HT1080 (cell line): ENCODE measurements at places on chromosomes 3 and 15.

DNA sequence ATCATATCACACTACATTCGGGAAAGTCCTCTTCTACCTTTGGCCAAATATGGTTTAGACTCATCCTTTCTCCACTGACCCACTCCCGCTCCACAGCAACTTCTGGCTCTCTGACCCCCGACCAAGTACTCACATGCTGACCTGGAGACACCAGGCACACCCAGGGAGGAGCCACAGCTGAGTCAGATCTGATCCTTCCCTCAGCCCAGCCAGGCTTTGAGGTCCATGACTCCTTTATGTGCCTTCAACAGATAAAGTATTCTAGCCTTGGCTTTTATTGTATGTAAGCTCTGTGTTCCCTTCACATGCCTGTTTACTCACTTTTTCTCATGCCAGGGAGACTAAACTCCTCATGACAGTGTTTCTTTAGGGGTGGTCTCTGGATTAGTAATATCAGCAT is 166.9 kb upstream of the UMPS start:
- DNase-seq, result peak; percentile 59

- DNase-seq, result no peak
Observed at GRCh38 chr3:73411993-73412392, 212.7 kb downstream of the PDZRN3 start.

DNA sequence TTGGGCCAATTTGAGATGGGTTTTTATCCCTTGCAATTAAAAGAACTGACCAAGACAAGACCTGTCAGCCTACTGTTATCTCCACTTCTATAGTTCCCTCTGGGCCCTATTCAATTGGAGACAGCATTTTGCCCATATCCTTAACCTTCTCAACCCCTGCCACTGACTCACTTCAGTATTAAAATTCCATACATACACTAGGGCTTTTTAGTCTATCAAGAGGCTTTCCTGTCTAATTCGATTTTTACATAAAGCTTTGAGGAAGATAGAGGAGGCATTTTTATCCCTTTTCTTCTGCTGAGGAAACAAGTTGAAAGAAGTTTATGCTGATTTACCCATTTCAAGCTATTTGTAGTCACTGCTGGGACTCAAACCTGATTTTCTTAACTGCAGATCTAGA is 51.1 kb downstream of the GTF2E1 start:
- DNase-seq, result peak; percentile 40

- peak; percentile 8 for DNase-seq
Observed at GRCh38 chr15:38758043-38758442, 193.4 kb upstream of the RASGRP1 start.

GRCh38 chr3:30760040-30760695 is 134.3 kb downstream of the GADL1 start:
- DNase-seq, result peak; percentile 71
